ENCODE measurements at places on chromosomes 3 and 15.

- no peak for DNase-seq
These were observed 108.2 kb downstream of the TBL1XR1 start for GRCh38 chr3:177089110-177089509.

GRCh38 chr15:48617619-48618018 is 27.9 kb downstream of the FBN1 start:
- no peak for DNase-seq

DNA sequence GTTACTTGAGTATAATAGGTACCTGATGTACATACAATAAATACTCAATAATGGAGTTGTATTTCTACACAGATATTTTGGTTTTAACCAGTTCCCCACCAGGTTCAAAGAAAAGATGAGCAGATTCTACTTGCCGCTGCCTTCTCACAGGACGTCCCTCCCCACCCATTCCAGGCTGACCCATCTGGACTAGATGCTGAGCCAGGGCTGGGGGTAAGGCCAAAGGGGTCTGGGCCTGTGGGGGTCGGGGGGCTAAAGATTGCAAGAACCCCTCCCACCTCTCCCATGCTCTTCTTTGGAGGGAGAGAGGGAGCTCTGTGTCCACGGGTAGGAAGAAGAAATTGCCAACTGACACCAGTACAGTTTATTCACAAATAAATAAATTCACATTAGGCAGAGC is 1.5 kb downstream of the MESP1 start:
- no peak for DNase-seq

DNA sequence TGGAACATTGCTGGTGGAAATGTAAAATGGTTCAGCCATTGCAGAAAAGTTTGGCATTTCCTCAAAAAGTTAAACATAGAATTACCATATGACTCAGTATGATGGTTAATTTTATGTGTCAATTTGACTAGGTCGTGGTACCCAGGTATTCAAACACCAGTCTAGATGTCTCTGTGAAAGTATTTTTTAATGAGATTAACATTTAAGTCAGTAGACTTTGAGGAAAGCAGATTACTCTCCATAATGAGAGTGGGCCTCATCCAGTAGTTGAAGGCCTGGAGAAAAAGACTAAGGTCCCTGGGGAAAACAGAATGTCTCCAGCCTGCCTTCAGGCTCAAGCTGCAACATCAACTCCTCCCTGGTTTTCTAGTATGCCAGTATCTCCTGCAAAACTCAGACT is 42.3 kb upstream of the TMEM87A start:
- no peak for DNase-seq

GRCh38 chr3:38154033-38154494 is 11.3 kb upstream of the OXSR1 start:
- no peak for DNase-seq

DNA sequence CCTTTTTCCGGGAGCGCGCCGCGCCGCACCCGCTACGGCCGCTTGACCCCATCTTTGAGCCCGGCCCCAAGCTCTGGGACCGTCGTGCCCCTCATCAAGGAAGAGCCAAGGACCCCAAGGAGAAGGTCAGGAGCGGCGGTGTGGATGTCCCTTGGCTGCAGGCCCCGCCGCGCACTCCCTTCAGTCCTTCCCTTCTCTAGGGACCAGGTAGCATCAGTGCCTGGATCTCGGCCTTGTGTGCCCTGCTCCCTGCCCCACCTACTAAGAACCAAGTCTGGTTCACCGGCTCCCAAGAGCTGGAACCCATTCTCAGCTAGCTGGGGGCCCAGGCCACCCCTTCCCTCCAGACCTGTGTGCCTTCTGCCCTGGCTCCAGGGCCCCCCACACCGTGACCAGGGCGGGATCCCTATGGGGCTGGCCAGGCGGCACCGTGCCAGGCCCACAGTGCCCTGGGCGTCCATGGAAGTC is 69.3 kb upstream of the CGNL1 start:
- DNase-seq, result no peak

GRCh38 chr3:105532251-105532650 is 165.5 kb downstream of the ALCAM start:
- DNase-seq, result no peak

- DNase-seq, result no peak
These were observed 26.3 kb downstream of the GABRR3 start for GRCh38 chr3:98008855-98009254.

- no peak for DNase-seq
These were observed 21.6 kb downstream of the UACA start for GRCh38 chr15:70741677-70742293.

DNA sequence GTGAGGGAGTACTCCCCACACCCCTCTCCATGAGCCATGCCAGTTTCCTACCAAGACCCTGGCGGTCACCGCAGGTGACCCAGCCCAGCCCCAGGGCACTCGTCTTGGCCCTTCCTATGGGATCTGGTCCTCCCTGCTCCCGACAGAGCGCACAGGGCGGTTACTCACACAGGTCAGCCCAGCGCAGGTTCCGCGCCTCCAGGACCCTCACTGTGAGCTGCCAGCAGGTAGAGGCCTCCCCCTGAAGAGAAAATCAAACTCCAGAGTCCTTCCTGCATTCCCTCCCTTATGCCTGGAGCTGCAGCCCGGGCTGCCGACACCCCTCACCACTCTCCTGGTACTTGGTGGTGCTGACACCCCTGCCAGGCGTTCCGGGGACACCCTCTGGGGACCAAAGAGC is 6.9 kb downstream of the PLA2G4D start:
- no peak for DNase-seq

DNA sequence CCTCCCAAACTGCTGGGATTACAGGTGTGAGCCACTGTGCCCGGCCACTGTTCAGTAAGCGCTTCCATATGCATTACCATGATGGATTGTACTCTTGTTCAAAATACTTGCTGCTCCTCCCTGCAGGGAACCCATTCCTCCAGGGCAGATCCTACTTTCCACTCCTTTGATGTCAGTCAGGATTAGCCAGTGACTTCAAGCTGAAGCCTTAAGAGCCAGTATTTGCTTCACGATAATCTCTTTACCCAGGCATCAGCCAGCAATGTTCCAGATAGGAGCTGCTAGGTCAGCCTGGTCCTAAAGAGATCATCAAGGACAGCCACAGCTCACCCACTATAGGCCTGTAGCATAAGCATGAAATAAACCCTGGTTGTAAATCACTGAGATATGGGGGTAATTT is 96.5 kb upstream of the UBE2E2 start:
- no peak for DNase-seq

DNA sequence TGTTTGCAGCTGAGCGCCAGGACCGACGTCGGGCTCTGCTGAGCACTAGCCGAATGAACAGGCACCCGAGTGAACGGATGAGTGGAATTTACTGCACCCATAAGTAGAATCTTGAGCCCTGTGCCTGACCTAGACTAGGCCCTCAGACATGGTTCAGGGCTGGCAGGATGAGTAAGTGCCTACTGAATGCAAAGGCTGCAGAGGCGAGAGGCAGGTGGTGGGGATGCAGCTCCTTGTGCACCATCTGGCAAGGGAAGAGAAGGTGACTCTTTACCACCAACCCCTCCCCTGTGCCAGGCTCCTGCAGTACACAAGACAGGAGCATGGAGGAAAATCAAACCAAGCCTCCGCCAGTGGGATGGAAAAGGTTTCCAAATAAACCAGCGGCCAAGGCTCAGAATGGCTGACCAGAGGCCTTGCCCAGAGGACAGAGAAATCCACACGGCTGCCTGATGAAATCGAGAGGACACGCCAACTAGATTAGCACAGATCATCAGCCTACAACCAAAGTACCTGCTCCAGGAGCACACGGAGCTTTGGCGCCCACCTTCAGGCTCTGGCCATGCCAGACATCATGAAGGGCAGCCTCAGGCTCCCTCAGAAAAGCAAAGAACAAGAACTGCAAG is 141.7 kb upstream of the IQSEC1 start:
- no peak for DNase-seq

DNA sequence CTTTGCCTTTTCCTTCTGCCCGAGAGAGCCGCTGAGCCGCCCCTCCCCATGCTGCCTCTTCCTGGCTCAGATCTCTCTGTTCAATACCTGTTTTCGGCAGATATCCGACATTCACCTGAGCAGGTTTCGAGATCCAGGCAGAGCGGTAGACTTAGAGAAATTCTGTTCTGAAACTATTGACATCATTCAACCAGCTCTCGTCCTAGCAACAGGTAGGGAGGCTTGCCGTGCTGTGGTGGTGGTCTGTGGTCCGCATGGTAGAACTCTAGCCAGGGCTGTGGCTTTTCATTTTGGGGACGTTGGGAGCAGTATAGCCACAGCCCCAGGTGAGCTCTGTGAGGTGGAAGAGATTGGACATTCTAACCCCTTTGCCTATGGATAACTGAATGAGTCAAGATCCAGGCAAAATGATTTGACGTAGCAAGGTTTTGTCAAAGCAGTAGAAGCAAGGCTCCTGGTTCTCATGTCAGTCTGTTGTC is 810 bp downstream of the TMEM62 start:
- no peak for DNase-seq

GRCh38 chr3:7254251-7254650 is 393.3 kb downstream of the GRM7 start:
- no peak for DNase-seq

DNA sequence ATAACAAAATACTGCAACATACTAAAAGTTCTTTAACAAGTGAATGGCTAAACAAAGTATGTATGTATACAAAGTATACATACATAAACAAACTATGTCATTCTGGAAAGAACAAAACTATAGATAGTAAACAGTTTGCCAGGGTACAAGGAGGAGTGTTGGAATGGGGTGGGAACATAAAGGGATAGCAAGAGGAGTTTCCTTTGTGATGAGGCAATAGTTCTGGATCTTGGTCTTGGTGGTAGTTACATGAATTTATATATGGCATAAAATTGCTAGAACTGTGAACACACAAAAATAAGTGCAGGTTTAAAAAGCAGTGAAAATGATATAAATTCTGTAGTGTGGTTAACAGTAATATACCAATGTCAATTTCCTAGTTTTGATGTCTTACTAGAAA is 22.0 kb downstream of the ZNF148 start:
- DNase-seq, result no peak

- no peak for DNase-seq
These were observed 60.6 kb upstream of the SAMMSON start for GRCh38 chr3:69938931-69939330.

- DNase-seq, result peak; percentile 12
These were observed 28.1 kb downstream of the NR1I2 start for GRCh38 chr3:119810018-119810435.

DNA sequence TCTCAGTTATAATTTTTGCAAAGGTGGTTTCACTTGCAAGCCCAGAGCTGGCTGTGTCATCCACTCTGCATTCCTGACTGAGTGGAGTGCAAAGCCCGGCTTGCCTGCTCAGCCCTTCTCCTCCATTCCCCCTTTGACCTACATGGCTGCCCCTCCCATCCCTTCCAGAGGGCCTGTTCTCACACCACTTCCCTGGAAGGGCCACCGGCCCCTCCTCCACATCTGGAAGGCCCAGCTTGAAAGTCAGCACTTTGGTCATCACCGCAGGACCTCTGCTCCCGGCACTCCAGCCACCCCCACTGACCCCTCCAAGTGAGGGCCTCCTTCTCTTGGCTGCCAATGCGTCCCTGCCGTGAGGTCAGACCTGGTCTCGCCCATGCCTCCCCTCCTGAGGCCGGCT is 74.1 kb upstream of the RNF7 start:
- DNase-seq, result no peak

DNA sequence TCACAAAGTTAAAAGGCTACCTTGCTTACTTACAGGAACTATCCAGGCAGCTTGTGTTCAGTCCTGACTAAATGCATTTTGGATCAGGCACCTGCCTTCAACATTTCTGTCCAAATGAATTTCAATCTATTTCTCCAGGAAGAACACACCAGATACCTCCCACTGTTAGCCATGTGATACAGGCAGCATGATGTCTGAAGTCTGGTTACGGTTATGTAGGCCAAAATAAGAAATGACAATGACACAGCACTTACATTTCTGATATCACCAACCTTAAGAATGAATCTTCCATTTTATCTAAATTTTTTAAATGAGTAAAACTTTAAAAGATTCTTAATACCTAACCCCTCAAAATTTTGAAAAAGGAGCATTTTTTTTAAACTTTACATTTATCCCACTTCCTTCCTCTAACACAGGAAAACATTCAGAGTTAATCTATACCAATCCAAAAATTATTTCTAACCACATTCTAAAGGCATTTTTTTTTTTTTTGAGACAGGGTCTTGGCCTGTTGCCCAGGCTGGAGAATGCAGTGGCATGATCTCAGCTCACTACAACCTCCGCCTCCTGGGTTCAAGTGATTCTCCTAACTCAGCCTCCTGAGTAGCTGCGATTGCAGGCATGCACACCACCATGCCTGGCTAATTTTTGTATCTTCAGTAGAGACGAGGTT is at the start of gene MAP4:
TSS of gene MAP4 (minus strand) at position 116 of the 673 bp plus-strand sequence. CDS start 17,556 bp downstream, outside the sequence.
- no peak for DNase-seq

- DNase-seq, result no peak
These were observed 16.0 kb downstream of the C15orf62 start for GRCh38 chr15:40785814-40786213.

DNA sequence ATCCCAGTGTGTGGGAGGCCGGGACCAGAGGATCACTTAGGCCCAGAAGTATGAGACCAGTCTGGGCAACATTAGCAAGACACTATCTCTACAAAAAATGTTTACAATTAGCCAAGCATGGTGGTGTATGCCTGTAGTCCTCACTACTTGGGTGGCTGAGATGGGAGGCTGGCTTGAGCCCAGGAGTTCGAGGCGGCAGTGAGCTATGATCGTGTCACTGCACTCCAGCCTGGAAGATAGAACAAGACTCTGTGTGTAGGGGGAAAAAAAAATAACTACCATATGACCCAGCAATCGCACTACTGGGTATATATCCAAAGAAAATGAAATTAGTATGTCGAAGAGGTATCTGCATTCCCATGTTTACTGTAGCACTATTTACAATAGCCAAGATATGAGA is 22.6 kb downstream of the RYK start:
- DNase-seq, result no peak

- DNase-seq, result no peak
These were observed 23.8 kb downstream of the ITGA11 start for GRCh38 chr15:68407886-68408881.

DNA sequence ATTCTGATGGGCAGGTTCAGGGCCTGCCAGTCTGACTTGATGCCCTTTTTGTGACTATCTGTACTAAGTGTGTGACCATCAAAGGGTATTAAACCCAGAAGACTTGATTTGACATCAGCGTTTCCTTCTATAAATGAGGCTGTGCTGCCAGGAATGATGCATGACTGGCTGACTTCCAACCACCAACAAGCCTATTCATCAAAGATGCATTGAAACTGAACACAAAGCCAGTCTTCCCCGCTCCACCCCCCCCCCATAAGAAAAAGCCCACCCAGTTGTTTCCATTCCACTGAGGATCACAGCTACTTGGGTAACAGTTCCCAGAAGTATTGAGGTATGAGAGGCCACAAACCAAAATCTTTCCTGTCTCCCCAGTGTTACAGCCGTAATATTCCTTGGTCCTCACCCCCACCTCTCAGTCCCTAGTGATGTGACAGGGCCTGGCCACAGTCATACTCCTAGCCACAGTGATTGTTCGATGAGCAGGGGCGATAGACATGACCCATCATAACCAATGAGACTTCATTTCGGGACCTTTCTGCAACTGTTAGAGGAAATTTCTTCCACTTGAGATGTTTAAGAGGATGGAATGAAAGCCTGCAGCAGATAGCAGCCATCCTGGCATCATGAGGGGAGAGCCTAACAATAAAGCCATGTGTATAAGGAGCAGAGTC is 22.6 kb downstream of the SH3BP5 start:
- DNase-seq, result no peak

GRCh38 chr3:40382617-40382979 is 4.4 kb upstream of the ENTPD3 start:
- DNase-seq, result no peak

- no peak for DNase-seq
These were observed 83.9 kb downstream of the CD47 start for GRCh38 chr3:108006881-108007331.
